Ammon's horn (tissue), 1 donor: ENCODE measurements at places on chromosomes 13 and 19.

GRCh38 chr13:32902874-32903273, 113.3 kb upstream of the KL start:
- peak; percentile 49 for DNase-seq

DNA sequence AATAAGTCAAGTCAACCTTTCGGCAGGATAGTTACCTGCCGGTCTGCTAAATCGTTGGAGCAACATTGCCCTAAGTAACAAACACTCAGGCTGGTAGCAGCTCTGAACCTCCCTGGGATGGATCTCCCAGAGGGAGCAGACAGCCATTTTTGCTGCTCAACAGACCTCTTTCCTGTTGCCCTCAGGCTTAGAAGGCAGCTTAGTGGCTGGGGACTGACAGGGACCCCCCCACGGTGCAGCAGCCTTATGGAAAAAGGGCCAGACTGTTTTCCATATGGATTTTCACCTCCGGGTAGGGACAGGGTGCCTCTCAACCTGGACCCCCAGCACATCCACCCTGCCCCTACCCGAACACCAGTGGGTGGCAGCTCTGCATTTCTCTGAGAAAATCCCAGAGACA, 49.7 kb downstream of the UBL3 start:
- DNase-seq: no peak

DNA sequence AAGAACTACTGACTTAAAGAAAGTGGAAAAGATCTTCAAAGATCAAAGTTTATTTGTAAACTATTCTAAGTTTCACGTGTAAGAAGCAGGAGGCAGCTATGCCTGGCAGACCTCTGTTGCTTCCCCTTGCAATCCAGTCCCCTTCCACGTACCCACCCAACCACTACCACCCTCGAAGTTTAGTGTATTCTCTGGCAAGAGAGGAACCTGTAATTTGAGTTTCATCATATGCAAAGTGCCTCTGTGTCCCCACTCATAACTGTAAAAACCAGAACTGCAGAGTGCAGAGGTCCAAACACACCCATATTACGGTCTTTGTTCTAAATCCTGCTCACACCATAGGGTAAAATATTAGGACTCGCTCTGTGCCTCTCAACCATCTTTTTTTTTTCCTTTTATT, 75.8 kb upstream of the FRY start:
- DNase-seq: no peak

DNA sequence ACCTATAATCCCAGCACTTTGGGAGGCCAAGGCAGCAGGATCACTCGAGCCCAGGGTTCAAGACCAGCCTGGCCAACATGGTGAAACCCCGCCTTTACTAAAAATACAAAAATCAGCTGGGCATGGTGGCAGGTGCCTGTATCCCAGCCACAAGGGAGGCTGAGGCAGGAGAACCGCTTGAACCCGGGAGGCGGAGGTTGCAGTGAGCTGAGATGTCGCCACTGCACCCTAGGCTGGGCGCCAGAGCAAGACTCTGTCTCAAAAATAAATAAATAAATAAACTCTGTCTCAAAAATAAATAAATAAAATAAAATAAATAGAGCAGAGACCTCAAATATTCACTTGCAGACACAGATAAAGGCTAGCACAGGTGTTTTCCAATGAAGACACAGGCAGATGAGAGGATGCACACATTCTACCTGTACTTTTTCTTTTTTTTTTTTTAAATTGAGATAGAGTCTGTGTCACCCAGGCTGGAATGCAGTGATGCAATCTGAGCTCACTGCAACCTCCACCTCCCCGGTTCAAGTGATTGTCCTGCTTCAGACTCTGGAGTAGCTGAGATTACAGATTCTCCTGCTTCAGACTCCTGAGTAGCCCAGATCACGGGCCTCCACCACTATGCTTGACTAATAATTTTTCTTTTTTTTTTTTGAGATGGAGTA, 2.7 kb upstream of the RPS16 start:
- no peak for DNase-seq

- no peak for DNase-seq
Observed at GRCh38 chr13:53141336-53141735, 112.7 kb downstream of the OLFM4 start.

GRCh38 chr19:5718579-5719273, 1.2 kb downstream of the LONP1 start:
- DNase-seq: no peak

DNA sequence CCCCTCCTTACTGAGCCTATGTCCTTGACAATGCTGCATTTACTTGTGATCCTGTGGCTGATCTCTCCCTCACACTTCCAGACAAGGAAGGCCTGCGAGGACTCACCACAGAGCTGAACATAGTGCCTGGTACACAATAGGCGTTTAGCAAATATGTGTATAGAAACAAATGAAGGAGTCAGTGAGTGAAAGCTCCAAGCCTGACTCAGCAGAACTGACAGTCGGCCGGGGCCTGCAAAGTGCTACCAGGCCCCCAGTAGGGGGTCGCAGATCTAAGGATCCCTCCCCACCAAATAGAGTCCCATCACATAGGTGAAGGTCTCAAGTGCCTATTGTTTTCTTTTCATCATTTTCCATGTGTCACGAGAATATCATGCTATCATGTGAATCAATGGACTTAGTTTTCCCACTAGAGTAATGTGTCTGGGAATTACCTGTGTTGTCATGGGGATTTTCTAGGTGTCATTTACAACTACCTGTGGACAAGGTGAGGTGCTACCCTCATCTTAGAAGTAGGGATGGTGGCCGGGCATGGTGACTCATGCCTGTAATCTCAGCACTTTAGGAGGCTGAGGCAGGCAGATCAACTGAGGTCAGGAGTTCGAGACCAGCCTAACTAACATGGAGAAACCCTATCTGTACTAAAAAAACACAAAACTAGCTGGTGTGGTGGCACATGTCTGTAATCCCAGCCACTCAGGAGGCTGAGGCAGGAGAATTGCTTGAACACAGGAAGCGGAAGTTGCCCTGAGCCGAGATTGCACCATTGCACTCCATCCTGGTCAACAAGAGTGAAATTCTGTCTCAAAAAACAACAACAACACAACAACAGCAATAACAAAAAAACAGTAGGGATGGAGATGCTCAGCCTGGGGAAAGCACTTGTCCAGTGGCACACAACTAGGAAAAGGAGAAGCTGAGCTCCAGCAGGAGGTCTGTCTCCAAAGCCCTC, 50.3 kb upstream of the CYP2A7 start:
- DNase-seq: no peak

- no peak for DNase-seq
Observed at GRCh38 chr13:30353471-30354215, 46.3 kb upstream of the KATNAL1 start.

- no peak for DNase-seq
Observed at GRCh38 chr13:29137995-29138394, 317.9 kb downstream of the MTUS2 start.

GRCh38 chr13:28510542-28510941, 15.6 kb upstream of the FLT1 start:
- DNase-seq: no peak

DNA sequence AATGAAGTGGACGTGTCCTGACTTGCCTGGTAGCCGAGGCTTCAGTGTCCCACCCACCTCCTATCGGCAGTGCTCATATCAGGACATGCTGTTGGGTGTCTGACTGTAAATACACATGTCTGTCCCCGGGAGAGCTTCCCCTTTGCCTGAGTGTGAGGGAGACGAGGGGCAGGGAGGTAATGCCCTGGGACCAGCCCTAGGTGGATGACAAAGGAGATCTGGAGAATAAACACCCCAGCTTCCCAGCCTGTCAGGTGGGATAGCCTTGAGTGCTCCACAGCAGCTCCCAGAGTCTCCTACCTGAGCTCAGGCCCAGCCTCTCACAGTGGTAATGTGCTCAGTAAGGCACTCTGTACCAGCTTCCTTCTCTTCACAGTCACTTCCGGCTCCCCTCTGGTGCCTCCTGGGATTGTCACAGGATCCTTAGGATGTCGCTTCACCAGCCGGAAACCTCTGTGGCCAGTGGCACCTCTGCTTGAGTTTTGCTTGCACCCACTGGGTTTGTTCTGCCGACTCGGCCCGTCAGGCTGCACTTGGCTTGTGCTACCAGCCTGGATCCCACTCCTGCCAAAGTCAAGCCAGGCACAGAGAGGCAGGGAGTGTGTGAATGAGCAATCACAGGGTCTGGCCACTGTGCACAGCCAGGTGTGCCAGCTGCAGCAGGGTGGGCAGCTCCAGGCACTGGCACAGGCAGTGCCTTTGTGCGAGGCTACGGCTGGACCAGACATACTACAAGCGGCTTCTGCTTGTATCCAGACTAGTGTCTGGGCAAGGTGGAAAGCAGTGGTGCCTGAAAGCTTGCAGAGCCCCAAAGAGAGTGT, 54.4 kb upstream of the RGCC start:
- no peak for DNase-seq

DNA sequence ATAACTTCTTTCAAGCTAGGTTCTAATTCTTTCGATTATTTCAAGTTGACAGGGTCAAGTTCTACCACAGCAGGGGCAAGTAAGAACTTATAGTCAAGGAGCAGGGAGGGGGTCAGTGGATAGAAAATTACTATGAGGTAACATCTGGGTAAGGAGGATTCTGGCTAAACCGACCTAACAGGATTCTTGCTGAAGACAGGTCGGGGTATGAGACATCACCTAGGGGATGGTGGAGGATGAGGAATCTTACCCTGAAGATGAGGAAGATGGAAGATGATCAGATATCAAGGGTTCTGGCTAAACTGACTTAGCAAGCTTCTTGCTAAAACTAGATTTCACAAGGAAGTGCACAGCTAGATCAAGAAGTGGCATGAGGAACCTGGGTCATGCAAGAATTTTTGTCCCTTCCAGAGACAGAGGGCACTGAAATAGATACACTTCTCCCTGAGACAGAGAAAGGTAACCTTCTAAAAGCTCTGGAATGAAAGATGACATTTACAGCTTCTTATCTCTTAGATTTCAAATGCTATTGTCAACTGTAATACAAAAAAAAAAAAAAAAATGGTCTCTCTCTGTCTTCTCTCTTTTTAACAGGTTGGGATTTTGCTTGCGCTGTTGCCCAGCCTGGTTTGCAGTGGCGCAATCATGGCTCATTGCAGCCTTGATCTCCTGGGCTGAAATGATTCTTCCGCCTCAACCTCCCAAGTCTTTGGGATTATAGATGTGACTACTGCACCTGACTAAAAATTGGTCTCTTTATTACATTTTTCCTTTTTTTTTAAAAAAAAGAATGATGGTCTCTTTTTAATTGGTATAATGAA, 9.6 kb upstream of the METTL21C start:
- no peak for DNase-seq

GRCh38 chr19:39969681-39970424, 1.1 kb upstream of the PSMC4 start:
- no peak for DNase-seq

GRCh38 chr13:31224174-31224669, 24.4 kb downstream of the B3GLCT start:
- no peak for DNase-seq

DNA sequence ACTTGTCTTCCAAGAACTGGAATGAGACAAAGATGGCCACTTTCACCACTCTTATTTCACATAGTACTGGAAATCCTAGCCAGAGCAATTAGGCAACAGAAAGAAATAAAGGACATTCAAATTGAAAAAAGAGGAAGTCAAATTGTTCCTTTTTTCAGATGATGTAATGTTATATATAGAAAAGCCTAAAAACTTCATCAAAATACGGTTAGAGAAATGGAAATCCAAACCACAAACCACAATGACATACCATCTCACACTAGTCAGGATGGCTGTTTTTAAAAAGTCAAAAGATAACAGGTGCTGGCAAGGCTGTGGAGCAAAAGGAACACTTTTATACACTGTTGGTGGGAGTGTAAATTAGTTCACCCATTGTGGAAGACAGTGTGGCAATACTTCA, 113.3 kb upstream of the SPRY2 start:
- no peak for DNase-seq

DNA sequence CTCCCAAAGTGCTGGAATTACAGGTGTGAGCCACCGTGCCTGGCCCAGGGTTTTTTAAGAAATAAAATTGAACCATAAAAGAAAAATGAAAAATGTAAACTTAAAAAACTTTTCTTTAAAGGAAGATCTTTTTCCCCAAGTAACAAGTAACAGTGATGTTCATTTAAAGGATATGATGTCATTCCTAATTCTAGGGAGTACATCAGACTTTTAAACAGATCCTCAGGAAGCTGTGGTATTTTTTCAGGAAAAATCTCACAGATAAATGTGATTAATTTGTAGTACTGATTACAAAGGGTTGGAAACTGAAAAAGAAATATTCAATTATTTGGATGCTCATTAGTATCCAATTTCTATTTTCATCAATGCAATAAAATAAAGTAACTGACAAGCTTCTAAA, 14.6 kb upstream of the EEF1AKMT1 start:
- no peak for DNase-seq

- DNase-seq: no peak
Observed at GRCh38 chr13:73287831-73288230, 229.0 kb downstream of the KLF5 start.

DNA sequence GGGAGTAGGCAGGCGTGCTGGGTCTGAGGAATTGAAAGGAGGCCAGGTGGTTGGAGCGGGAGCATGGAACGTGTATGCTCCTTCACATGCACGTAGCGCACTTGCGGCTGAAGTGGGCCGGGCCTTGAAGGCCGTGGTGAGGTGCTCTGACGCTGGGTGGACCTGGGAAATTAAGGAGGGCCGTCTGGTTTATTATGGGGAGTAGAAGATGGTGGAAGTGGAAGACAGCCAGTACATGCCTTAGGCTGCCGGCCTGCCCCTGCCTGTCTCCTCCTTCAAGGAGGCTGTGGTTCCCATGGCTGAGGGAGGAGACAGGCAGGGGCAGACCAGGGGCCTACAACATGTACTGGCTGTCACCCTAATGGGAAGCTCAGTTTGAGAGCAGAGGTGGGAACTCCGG, 23.9 kb downstream of the GATAD2A start:
- no peak for DNase-seq

- no peak for DNase-seq
Observed at GRCh38 chr13:114088863-114089262, 43.6 kb downstream of the RASA3 start.

DNA sequence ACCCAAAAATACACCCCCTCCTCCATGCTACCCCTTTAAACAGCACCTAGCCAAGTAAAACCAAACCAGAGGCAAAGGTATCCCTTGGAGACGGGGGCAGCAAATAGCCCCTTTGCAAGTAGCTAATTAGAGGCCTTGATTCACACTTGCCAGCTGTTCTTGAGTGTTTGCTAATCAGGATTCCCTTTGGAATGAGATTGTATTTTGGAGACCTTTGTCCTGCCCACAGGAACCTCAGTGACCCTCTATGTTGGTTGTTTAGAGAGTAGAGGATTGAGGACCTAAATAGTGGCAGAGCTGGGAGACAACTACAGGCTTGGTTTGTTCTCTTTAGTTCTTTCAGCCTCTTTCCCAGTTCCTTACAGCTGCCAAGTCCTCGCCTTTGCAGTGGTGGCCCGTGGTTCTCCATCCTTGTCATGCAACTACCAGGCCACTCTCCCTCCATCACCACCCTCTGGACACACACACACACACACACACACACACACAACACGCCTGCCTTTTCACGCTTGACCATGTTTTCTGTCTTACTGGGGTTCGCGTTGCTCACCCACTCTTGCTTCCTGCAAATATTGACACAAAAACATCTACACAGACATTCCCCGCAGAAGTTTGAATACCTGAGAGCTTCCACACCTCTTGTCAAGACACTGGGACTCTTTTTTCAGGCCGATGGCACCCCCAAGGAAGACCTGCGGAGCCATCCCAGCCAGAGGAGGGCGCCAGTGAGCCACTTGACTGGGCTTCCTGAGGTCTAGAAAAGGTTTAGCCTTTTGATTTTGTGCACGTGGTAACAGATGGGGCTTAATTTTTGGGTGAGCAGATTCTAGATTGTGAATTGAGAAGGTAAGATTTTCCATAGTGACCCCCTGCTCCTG, 80.0 kb upstream of the GPR183 start:
- no peak for DNase-seq

GRCh38 chr19:30870876-30871275, 478.4 kb downstream of the TSHZ3 start:
- no peak for DNase-seq

GRCh38 chr19:18167975-18168645, 5.5 kb upstream of the IFI30 start:
- no peak for DNase-seq
